ENCODE measurements at places on chromosomes 6 and 20. TPM values are rescaled to one million over a fixed set of nuclear protein-coding genes. Genes with fewer than 3 reads are reported as not detected.

GRCh38 chr6:127434651-127435050, 24.5 kb downstream of the KIAA0408 start:
- H3K27me3 ChIP-seq: peaks cover 15% of the 10 kb centered on the region
- H3K4me1 ChIP-seq: no peaks in the 10 kb centered on the region
- H3K27ac ChIP-seq: no peak overlapping the region

Gene ZNF451
- 52.3 TPM for total RNA-seq

Gene SIM1
- not detected for total RNA-seq

DNA sequence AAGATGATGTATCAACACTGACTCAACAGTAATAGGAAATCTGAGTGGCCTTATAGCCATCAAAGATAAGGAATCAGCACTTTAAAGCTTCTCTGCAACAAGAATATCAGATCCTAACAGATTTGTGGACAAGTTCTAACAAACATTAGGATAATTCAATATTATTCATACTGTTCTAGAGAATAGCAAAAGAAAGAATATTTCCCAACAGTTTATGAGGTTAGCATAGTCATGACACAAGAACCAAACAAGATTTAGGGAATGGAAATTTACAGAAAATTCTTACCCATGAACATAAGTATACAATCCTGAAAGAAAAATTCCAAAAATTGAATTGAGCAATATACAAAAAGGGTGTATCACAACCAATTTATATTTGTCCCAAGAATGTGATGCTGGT, 64.3 kb upstream of the BTBD3 start:
- H3K4me3 ChIP-seq: no peak overlapping the region
- H3K27me3 ChIP-seq: peaks cover 4% of the 10 kb centered on the region
- no peak for DNase-seq
- no peak overlapping the region for H3K27ac ChIP-seq
- H3K36me3 ChIP-seq: no peaks in the 10 kb centered on the region

Gene BPIFB1
- not detected for total RNA-seq

Gene PACSIN1
- total RNA-seq: 0.19 TPM

Gene GPR63
- 0.85 TPM for total RNA-seq

DNA sequence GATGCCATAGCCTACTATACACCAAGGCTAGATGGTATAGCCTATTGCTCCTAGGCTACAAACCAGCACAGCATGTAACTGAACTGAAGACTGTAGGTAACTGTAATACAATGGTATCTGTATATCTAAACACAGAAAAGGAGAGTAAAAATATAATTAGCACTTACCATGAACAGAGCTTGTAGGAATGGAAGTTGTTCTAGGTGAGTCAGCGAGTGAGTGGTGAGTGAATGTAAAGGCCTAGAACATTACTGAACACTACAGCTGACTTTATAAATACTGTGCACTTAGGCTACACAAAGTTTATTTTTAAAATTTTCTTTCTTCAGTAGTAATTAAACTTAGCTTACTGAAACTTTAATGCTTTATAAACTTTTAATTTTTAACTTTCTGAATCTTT, 129.5 kb downstream of the BTBD9 start:
- DNase-seq: no peak
- H3K4me1 ChIP-seq: peaks cover 5% of the 10 kb centered on the region
- H3K36me3 ChIP-seq: no peaks in the 10 kb centered on the region
- no peaks in the 10 kb centered on the region for H3K27me3 ChIP-seq

All from activated naive CD8-positive, alpha-beta T cell treated with anti-CD3 and anti-CD28 coated beads for 36 hours (primary cell).